ENCODE measurements at places on chromosomes 12 and 14.

GRCh38 chr14:90609376-90609775 is 206.9 kb downstream of the TTC7B start:
- DNase-seq = no peak

DNA sequence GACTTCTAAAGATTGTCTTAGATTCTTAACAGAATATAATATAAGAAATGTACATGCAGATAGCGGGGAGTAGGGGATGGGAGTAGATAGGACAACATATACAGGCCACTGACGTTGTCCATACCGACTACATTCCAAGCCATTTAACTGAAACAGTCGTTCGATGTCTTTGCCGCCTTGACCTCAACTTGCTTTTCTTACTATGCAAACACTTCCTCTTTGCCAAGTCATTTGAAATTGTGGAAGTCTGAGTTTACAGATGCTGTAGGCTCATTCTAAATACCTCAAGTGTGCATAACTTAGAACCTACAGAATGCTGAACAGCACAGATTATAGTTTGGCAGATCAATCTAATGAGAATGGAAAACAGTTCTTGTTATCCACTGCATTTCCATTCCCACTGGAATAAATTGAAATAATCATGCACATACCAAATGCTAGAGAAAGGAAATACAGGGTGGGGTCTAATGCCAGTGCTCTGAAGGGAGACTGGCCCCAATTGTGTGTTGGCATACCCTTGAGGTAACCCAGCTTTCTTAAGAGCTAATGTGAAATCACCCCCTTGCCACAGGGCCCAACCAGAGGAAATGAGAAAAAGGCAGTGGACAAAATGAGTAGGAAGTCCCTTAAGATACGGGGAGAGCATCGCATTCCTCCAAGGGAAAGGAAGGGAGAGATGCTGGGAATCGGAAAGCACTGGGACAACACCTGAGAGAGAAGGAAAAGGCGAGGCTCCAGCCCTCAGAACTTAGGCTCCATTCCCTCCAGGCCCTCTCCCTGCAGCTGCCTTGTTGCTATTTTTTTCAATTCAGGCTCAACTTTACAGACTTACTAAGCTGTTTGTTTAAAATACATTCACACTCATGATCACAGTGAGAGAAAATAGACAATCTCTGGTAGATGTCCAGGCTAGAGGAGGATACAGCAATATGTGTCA is 380.9 kb upstream of the TMTC1 start:
- no peak for DNase-seq

DNA sequence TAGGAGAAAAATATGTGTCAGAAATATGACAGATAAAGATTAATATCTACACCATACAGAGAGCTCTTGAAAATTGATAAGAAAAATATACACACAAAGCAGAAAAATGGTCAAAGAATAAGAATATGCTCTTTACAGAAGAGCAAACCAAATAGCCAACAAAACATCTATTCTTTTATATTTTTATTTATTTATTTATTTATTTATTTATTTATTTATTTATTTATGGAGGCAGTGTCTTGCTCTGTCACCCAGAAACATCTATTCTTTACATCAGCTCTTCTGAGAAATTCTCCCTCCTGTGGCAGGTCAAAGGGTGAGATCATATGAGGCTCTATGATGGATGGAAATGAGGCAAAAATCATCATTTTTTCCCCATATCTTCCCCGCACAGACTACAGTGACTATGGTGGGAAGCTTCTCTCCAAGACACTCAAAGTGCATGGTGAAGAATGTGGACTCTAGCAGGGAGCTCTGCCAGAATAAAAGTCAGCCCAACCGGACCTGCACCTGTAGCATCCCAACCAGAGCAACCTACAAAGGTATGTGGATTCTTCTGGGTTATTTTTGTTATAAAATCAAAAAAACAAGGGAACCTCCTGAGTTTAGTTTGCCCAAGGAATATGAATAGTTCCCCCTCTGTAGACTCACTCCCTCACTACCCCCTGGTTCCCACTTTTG is 71.4 kb downstream of the PLXNC1 start:
- DNase-seq = no peak

- no peak for DNase-seq
Measured at GRCh38 chr14:44699391-44699790, 192.3 kb upstream of the FSCB start.

DNA sequence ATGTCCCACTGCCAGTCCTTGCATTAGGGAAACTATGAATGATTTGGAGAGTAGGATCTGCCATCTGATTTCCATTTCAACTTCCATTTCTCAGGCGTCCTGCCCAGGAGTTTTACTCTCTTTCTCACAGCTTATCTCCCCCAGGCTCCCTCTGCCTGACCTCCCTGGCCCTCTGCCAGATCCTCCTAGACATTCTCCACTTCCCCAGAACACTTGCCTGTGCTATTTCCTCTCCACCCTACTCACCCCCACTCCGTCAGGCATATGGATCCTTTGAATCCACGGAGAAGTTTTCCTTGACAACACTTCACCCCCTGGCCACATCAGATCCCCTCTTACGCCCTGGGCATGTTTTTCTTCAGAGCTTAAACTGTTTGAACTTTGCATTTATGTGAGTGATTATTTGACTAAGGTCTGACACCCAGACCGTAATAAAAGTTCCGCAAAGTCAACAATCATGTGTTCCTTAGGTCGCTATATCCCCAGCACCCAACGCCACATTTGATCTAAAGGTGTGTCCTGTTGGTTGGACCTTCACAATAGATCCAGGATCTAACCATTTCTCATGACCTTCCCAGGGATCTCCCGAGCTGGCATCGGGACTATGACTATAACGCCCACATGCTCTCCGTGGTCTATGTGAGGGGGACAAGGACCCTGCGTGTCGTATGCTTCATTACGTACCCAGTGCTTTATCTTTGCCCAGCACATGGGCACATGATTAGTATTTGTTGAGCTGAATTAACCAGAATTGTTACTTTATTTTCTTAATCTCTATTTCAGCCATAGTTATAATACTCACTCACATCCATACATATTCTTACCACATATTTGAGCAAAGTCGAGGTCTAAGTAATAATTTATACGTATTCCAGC is 255.8 kb upstream of the FOXN3 start:
- peak; percentile 58 for DNase-seq

DNA sequence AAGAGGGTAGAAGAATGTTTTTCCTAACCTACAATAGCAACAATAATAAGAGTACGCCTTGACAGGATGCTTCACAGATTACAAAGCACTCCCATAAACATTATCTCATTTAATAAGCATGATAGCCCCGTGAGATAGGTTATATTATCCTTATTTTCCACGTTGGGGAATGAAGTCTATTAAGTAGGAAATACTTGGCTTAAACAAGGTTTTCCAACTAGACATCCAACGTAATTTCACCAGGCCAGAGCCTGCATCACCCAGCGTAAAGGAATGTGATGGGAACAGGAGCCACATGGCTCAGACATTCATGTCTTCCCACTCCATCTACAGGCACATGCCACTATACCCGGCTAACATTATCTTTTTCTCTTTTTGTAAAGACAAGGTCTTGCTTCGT is 223.4 kb upstream of the AMIGO2 start:
- no peak for DNase-seq

DNA sequence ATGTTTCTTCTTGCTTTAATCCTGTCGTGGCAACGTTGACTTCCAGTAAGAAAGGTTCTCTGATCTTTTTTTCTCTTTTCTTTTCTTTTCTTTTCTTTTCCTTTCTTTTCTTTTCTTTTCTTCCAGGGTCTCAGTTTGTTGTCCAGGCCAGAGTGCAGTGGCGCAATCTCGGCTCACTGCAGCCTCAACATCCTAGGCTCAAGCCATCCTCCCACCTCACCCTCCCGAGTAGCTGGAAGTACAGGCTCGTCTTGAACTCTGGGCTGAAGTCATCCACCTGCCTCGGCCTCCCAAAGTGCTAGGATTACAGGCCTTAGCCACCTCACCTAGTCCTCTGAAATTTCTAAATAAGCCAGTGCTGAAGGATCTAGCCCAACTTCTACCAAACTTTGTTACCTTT is 1.3 kb upstream of the MAP3K9 start:
- DNase-seq = peak; percentile 56

GRCh38 chr14:90299408-90299807 is 32.3 kb downstream of the NRDE2 start:
- DNase-seq = no peak

DNA sequence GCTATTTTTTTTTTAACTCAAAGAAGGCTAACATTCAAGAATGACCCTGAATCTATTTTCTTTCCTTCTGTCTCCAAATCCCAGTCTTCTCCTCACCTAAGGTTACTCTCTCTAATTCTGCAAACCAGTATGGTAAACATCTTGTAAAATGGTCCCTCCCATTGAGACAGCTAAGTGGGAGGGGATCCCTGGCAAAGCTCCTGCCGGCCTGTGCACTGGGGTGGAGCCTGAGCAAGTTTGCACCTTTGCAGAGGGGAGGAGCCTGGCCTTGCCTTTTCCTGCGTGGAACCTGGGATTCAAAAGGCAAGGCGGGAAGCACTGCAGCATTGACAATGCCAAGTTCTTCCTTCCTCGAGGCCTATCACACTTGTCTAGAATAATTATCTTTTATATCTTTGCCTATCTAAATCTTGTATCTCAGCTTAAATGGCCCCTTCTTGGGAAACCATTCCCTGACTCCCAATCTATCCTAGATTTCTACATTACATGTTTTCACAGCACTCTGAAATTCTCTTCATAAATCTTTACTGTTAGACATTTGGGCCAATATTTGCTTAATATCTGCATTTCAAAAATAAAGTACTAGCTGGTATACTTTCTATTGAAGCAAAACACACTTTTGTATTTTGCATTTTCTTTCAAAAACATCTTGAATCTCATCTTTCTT is 83.0 kb downstream of the EPS8 start:
- peak; percentile 74 for DNase-seq

GRCh38 chr14:88208858-88209257 is 114.2 kb downstream of the KCNK10 start:
- DNase-seq = no peak

DNA sequence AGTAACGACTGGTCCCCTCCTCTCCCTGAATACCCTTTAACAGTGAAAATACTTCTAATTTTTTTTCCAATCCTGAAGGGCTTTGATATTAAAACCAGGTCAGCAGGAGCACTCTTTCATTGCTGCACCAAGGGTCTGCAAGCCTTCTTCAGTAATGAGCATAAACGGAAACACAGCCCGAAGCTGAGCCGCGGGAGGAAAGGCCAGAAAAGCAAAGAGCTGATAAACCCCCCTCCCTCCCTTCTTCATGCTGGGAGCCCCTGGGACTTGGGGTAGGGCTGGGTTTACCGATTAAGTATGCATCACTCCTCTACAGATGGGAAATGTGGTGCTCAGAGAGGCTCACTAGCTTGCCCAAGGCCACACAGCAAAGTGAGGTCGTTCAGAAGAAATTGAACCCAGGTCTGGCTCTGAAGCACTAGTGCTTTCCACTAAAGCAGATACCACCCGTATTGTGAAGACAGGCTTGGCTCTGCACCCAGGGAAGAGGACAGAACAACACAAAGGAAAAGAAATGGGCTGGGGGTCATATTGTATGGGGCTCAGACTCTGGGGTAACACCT is 128.8 kb downstream of the GLT1D1 start:
- DNase-seq = no peak

- DNase-seq = no peak
Measured at GRCh38 chr14:74670726-74671411, 42.0 kb downstream of the AREL1 start.

DNA sequence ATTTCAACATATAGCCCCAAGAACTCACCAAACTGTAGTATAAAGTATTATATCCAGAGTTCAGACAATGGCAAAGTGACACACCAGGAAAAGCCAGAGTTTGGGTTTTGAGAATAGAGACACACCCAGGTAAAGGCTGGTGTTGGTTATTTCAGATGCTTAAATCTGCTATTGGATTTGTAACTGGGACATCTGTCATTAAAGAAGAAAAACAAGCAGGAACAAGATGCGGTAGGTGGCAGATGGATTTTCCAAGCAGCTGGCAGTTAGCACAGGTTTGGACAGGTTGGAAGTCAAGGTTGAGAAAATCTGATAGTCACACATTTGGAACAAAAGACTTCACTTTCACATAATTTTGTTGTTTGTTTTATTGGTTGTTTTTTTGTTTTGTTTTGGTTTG is 14.4 kb upstream of the CDK17 start:
- DNase-seq = no peak

DNA sequence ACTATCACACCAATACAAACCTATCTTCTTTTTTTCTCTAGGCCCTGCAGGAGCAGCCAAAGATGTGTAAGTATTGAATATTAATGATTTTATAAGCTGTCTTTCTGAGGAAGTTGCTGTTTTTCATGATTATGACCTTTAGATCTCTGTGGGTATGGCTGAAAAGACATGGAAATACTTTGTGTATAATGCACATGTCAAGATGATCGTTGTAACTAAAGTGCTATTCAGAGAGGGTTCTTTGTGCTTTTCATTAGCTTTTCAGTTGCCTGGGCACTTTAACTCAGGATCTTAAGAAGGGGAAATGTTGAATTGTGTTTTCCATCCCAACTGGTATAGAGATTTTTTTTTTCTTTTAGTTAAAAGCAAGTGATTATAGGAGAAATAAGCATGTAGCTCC is 18.1 kb downstream of the C12orf75 start:
- no peak for DNase-seq

GRCh38 chr12:21912318-21912717 is 28.9 kb downstream of the ABCC9 start:
- no peak for DNase-seq

DNA sequence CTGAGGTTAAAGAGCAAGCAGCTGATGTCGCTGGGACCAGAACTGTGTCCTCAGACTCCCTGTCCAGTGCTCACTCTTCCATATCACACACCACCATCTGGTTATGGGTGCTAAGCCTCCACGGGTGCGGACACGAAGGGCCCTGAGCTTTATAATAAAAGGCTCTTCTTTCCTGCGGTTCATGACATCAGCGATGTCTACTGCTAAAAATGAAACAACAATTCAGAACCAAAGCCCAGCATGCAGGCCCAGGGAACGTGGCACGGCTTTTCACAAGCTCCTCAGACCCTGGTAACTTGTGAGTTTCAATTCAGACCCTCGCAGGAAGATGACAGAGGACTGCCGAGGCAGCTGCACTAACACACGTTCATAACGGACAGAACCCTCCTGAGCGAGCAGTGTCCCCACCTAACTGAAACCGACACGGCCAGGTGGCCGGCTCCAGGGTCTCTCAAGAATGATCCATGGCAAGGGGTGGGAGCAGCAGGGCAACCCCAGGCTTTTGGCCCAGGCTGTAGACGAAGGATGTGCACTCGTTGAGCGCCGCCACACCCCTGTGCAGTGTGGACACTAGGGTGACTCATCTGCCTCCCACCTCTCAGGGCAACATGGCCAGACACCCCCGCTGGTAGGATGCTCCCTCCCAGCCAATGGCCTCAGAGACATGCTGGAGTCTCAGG is 180.3 kb downstream of the CALM1 start:
- DNase-seq = no peak

GRCh38 chr12:104494793-104495158 is 38.0 kb downstream of the CHST11 start:
- DNase-seq = no peak

GRCh38 chr12:11186837-11187236 is at the start of gene TAS2R42:
Gene TAS2R42, minus strand, starts transcription at chr12:11186937. Its CDS starts 0 bp downstream, at chr12:11186937.
- DNase-seq = no peak

Data from islet precursor cell (in vitro differentiated cells).